GM20000 (cell line): ENCODE measurements at places on chromosomes 4 and X.
A peak's percentile ranks its signal among the peaks of the same experiment; 100 is the strongest.

GRCh38 chr4:115923152-115923551, 809.7 kb upstream of the NDST4 start:
- no peak for DNase-seq

DNA sequence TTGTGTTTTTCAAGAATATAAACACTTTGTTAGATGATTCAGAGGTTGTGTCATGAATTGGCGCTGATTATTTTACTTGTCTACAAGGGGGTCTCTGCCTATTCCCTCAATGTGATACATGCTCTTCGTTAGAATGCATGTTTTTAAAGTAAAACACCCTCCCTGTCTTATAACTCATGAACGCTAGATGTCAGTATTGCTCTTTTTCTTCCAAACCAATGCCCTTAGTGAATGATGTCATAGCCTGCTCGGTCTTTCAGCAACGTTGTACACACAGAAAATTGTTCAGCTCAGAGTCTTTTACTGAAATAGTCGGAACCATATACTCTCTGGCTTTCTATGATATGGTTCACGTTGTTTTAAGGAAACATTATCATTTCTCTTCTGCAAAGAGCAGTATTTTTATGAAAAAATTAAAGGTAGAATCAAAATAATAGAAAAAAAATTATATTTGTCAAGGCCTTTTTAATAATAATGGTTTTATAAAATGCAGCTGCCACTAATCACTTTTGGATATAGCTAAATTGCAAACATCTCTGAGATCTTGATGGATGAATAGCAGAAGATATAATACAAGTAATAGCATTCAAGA, 292.9 kb downstream of the TLL1 start:
- DNase-seq = peak; percentile 52

DNA sequence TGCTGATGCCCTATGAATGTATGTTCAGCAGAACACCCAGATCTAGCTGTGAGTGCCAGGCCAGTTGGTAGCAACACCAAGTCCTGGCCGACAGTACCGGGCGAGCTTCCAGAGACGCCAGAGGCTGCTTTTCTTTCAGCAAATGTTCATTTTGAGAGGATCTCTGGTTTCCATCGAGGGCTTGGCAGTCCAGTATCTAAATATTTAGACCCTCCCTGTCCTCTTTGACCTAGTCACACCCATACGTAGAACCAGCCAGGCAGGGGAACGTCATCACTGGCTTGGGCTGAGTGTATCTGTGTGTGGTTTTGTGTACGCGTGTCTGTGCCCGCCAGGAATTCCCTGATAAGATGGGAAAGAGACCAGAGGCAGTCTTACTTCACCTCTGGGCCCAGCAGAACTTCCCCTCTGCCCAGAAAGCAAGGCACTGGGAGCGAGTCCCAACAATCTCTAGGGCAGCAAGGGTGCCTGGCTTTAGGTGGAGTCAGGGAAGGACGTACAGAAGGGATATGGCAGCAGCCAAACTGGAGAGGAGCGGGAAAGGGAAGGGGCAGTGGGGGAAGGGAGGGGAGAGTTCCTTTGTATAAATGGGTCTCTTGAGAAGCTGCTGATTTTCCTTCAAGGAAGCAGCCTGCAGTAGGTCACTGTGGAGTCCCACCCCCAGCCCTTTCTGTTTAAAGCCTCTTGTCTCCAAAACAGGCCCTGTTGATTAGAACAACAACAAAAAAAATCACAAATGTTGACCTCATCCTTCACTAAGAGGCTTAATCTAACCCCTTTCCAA, 15.0 kb upstream of the ELF4 start:
- DNase-seq = no peak

GRCh38 chrX:95065151-95065550, 1391.1 kb downstream of the FAM133A start:
- DNase-seq = no peak

GRCh38 chr4:168794092-168794707, 215.9 kb downstream of the CBR4 start:
- DNase-seq = no peak

DNA sequence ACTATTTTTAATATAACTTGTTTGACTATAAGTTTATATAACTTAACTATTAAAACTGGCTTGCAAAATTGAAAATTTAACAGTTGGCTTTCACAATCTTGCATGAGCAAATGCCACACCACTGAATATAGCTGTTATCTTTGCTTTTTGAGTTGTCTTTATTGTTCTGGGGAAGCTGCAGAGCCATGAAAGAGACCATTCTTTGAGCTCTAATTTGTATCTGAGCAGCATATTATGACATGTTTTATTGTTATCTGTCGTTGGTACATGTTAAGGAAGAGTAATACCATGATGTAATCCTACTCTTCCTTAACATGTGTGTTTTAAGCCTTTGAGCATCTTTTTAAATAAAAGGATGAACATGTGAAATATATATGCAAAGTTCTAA, 97.1 kb upstream of the ANK2 start:
- DNase-seq = no peak

- DNase-seq = no peak
Measured at GRCh38 chr4:11397146-11397545, 31.5 kb downstream of the HS3ST1 start.
